ENCODE measurements at places on chromosomes 7 and 10. TPM values are rescaled to one million over a fixed set of nuclear protein-coding genes. Genes with fewer than 3 reads are reported as not detected.

The ZNF783 gene
- total RNA-seq, result 22.2 TPM

The TMEM229A gene
- not detected for total RNA-seq

The PDE6C gene
- total RNA-seq, result not detected

The HMX3 gene
- not detected for total RNA-seq

The XRCC2 gene
- total RNA-seq, result 25.0 TPM

The TYW1B gene
- 3.0 TPM for total RNA-seq

The LRRC18 gene
- not detected for total RNA-seq

The UPF2 gene
- total RNA-seq, result 18.4 TPM

The COL13A1 gene
- 0.73 TPM for total RNA-seq

The PTF1A gene
- not detected for total RNA-seq

The CYP2E1 gene
- total RNA-seq, result 3.0 TPM

The TDRD1 gene
- total RNA-seq, result not detected

The SFTPA1 gene
- total RNA-seq, result not detected

The STOX1 gene
- 3.9 TPM for total RNA-seq

The AFAP1L2 gene
- total RNA-seq, result 35.4 TPM

The TFR2 gene
- total RNA-seq, result 4.8 TPM

The HOXA4 gene
- not detected for total RNA-seq

The POMZP3 gene
- total RNA-seq, result 12.0 TPM

The SEMA3A gene
- total RNA-seq, result 6.3 TPM

The HOXA6 gene
- 1.2 TPM for total RNA-seq

The FAM25C gene
- total RNA-seq, result not detected

The AQP1 gene
- 4.8 TPM for total RNA-seq

The ALOX5 gene
- total RNA-seq, result 86.8 TPM

The SYNPO2L gene
- 0.76 TPM for total RNA-seq

The SEMA3C gene
- 20.9 TPM for total RNA-seq

The PLEKHS1 gene
- total RNA-seq, result 4.9 TPM

The AKR1C1 gene
- total RNA-seq, result 1,313 TPM

The SUN3 gene
- 0.24 TPM for total RNA-seq

The AASS gene
- total RNA-seq, result 6.5 TPM

The ARHGEF35 gene
- total RNA-seq, result 29.6 TPM

The CLDN4 gene
- total RNA-seq, result 602 TPM

The FZD8 gene
- total RNA-seq, result not detected

The CNTNAP2 gene
- not detected for total RNA-seq

The DNA2 gene
- 33.4 TPM for total RNA-seq

The SPDYE5 gene
- total RNA-seq, result not detected

The ACSM6 gene
- total RNA-seq, result not detected

The AOC1 gene
- 13.1 TPM for total RNA-seq

The POU6F2 gene
- total RNA-seq, result not detected

The NSUN5 gene
- total RNA-seq, result 62.2 TPM

The MSS51 gene
- total RNA-seq, result 3.3 TPM

The CYP3A7 gene
- total RNA-seq, result not detected

The ADARB2 gene
- total RNA-seq, result not detected

The ACTR3C gene
- 24.1 TPM for total RNA-seq

The GIMAP2 gene
- total RNA-seq, result 0.81 TPM

The MDFIC gene
- 39.8 TPM for total RNA-seq

The ASB10 gene
- not detected for total RNA-seq

The OR13A1 gene
- total RNA-seq, result 0.15 TPM

The GJD4 gene
- not detected for total RNA-seq

The C10orf95 gene
- 1.4 TPM for total RNA-seq

The CYP2C19 gene
- not detected for total RNA-seq

The DNAJB9 gene
- total RNA-seq, result 13.3 TPM

The SORBS1 gene
- 5.0 TPM for total RNA-seq

The CACNA2D1 gene
- total RNA-seq, result 3.2 TPM

The LAMB4 gene
- 0.15 TPM for total RNA-seq

The CDH23 gene
- 13.3 TPM for total RNA-seq

The C10orf53 gene
- total RNA-seq, result not detected
